Vagina (tissue), 2 donors: ENCODE measurements at places on chromosomes 7 and 10.
A peak's percentile ranks its signal among the peaks of the same experiment; 100 is the strongest.

DNA sequence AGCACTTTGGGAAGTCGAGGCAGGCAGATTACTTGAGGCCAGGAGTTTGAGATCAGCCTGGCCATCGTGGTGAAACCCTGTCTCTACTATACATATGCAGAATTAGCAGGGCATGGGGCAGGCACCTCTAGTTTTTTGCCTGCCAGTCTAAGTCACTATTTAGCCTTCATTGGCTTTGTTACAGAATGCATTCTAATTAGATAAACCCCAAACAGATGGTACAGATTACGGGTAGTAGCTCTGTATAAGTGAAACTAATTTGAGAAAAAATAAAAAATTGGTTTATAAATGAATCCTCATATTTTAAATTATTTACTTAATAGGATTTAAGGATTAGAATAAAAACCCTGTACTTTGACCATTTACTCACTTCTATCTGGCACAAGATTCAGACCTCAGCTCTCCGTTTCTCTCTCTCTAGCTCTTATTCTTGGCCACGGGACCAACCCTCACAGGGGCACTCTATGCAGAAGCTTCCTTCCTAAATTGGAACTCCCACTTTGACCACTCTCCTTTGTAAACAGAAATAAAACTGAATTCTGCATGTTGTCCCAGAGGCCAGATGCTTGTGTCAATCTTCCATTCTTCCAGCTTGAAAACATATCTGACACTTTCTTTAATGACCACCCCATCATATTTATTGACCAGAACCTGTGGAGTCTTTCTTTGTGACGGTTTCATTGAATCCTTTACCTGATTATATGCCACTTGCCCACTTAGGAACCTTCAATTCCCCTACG, 26.8 kb downstream of the BET1 start:
- H3K27ac ChIP-seq: no peak overlapping the region
- H3K36me3 ChIP-seq: no peaks in the 10 kb centered on the region

DNA sequence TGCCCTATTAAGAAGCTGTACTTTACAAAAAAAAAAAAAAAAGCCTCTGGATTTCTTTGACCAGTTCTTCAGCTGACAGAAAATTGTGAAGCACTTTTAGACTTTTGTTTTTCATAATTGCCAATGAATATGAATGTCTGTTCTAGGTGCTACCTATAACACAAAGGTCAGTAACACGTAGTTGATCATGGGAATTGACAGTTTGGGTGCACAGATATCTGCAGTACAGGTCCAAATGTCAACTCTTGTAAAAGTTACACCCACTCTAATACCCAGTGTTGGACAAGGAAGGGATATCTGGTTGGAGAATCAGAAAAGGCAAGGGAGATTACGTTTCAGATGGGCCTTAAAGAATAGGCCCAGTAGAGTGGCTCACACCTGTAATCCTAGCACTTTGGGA, 1.8 kb downstream of the REEP3 start:
- peaks cover 45% of the 10 kb centered on the region for H3K4me1 ChIP-seq
- H3K27ac ChIP-seq: peak overlapping the region; percentile 98
- DNase-seq: no peak

DNA sequence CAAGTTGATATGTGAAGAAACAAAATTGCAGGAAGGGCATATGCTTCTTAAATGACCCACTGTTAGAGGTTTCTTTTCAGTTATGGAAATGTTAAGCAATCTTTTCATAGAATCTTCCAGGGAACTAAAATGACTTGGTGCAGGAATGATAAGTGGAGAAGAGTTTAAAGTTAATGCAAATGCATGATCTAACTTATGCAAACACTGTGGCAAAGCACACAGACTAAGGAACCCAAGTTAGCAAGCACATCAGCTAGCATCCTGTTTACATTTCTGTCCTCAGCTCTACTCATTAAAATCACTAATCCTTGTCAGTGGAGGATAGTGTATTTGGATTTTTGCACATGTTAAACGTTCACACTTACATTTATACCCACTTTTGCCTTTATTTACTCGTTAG, 9.3 kb downstream of the CLCN1 start:
- no peak for DNase-seq
- no peaks in the 10 kb centered on the region for H3K4me1 ChIP-seq
- no peaks in the 10 kb centered on the region for H3K36me3 ChIP-seq
- H3K27me3 ChIP-seq: no peaks in the 10 kb centered on the region
- H3K27ac ChIP-seq: no peak overlapping the region

GRCh38 chr7:41738336-41738735, 35.4 kb upstream of the INHBA start:
- no peak overlapping the region for H3K27ac ChIP-seq
- no peaks in the 10 kb centered on the region for H3K27me3 ChIP-seq
- no peaks in the 10 kb centered on the region for H3K36me3 ChIP-seq
- no peak for DNase-seq

GRCh38 chr7:33130184-33130583, 820 bp downstream of the BBS9 start:
- H3K27ac ChIP-seq: no peak overlapping the region
- no peak for DNase-seq
- peak overlapping the region; percentile 78 for H3K4me3 ChIP-seq

DNA sequence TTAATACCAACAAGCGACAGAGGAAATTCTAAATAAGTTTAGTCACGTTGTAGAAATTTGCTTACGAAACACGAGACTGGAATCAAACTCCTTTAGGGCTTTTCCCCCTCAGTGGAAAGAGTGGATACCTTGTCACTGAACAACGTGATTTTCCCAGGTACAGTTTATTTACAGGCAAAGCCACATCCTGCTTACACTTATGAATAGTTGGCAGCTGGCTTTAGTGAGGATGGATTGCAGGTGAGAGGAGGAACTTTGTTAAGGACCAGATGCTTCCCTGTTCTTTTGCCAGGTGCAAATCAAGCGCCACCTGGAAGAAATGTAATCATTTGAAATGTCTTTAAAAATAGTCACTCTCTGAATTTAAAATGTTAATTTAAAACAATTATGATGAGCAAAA, 282.4 kb downstream of the ADARB2 start:
- H3K36me3 ChIP-seq: no peaks in the 10 kb centered on the region
- H3K4me1 ChIP-seq: no peaks in the 10 kb centered on the region
- H3K27ac ChIP-seq: no peak overlapping the region
- no peak for DNase-seq
- no peaks in the 10 kb centered on the region for H3K27me3 ChIP-seq

DNA sequence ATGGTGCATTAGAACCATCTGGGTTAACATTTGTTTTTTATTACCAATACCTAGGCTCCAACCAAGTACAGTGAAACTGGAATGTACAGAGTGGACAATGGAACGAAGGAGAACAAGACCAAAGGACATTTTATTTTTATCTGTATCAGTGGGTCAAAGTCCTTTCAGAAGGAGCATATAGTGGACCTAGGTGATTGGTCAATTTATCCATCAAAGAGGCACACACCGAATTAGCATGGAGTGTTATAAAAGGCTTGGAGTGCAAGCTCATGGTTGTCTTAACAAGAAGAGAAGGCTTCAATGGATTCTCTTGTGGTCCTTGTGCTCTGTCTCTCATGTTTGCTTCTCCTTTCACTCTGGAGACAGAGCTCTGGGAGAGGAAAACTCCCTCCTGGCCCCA, at the start of gene CYP2C9:
Gene CYP2C9, plus strand, starts transcription at position 276 of the 400 bp plus-strand sequence. Its CDS starts 25 bp downstream, at position 301.
- H3K4me1 ChIP-seq: no peaks in the 10 kb centered on the region
- H3K4me3 ChIP-seq: no peak within 1 kb of the TSS
- no peaks in the 10 kb centered on the region for H3K36me3 ChIP-seq
- H3K27ac ChIP-seq: no peak within 1 kb of the TSS

DNA sequence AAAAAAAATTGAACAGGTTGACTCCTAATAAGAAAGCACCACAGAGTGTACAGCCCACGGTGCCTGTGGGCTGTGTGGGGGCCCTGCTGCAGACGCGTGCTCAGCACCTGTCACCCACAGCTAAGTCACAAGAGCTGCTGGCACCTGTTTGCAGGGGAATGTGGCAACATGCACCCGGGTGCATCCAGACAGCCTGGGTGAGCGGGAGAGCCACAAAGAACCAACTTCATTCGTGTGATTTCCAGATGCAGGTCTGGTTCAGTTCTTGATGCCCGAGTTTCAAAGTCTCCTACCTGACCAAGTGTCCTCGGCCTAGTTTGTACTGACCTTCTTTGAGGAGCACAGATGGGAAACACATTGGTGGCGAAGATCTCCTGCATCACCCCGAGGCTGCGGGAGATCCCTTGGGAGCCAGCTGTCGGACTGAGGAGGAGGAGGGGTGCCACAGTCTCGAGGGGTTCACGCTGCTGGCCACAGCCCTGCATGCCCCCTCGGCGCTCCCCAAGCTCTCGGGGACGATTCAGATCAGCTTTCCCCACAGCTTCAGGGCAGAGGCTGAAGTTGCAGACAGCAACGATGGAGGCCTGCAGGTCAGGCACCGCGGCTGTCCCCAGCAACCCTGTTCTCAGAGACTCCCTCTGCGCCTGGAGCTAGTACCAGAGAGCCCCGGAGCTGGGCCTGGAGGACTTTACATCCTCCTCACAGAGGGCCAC, 35.3 kb downstream of the AMZ1 start:
- DNase-seq: no peak
- no peaks in the 10 kb centered on the region for H3K27me3 ChIP-seq
- H3K27ac ChIP-seq: no peak overlapping the region
- H3K4me3 ChIP-seq: no peak overlapping the region
- no peaks in the 10 kb centered on the region for H3K4me1 ChIP-seq
